Epithelial cell of umbilical artery (primary cell): ENCODE measurements at places on chromosomes 3 and 15. TPM values are rescaled to one million over a fixed set of nuclear protein-coding genes. Genes with fewer than 3 reads are reported as not detected.

The TNFAIP8L3 gene
- 8.8 and 10.2 TPM in 2 replicates for total RNA-seq

The RNF7 gene
- total RNA-seq: 85.4 and 125 TPM in 2 replicates

The LRRC31 gene
- not detected in 2 replicates for total RNA-seq

The COL6A6 gene
- total RNA-seq: not detected in 2 replicates

The MITF gene
- total RNA-seq: 2.3 TPM in 2 replicates

The LPP gene
- 29.6 and 47.7 TPM in 2 replicates for total RNA-seq

The EFL1 gene
- total RNA-seq: 22.1 and 33.9 TPM in 2 replicates

The PLA2G4D gene
- total RNA-seq: not detected in 2 replicates

The SUSD5 gene
- total RNA-seq: 5.2 and 9.1 TPM in 2 replicates

The RBP2 gene
- total RNA-seq: not detected in 2 replicates

The CMTM8 gene
- total RNA-seq: 1.5 and 1.6 TPM in 2 replicates

The MAP1A gene
- total RNA-seq: 0.65 and 1.5 TPM in 2 replicates

The PLCB2 gene
- total RNA-seq: 3.9 and 7.8 TPM in 2 replicates

The DENND6A gene
- total RNA-seq: 21.3 and 27.6 TPM in 2 replicates

The EPHB1 gene
- total RNA-seq: 0.15 and 0.65 TPM in 2 replicates

The CPEB1 gene
- 0.91 TPM in 1 of 2 replicates, not detected in the other for total RNA-seq

The CCDC13 gene
- total RNA-seq: 1.3 TPM in 1 of 2 replicates, not detected in the other

The SUCLG2 gene
- 39.6 and 54.1 TPM in 2 replicates for total RNA-seq

The SHC4 gene
- 0.15 and 0.65 TPM in 2 replicates for total RNA-seq

The SNRPN gene
- total RNA-seq: 221 and 276 TPM in 2 replicates

The ISLR2 gene
- not detected in 2 replicates for total RNA-seq

The AQP9 gene
- total RNA-seq: not detected in 2 replicates

The SLC51B gene
- total RNA-seq: not detected in 2 replicates

The RTP3 gene
- total RNA-seq: not detected in 2 replicates

The TUSC7 gene
- total RNA-seq: under 0.01 TPM in 1 of 2 replicates, not detected in the other

The ECE2 gene
- total RNA-seq: not detected in 2 replicates

The DUOXA2 gene
- not detected in 2 replicates for total RNA-seq

The SAXO2 gene
- 0.46 TPM in 1 of 2 replicates, not detected in the other for total RNA-seq

The PLSCR5 gene
- not detected in 2 replicates for total RNA-seq

The DISP2 gene
- under 0.01 and 0.15 TPM in 2 replicates for total RNA-seq
